ENCODE measurements at places on chromosomes 6 and 20. TPM values are rescaled to one million over a fixed set of nuclear protein-coding genes. Genes with fewer than 3 reads are reported as not detected.

Gene AURKA
- 10.5 TPM for polyA plus RNA-seq

DNA sequence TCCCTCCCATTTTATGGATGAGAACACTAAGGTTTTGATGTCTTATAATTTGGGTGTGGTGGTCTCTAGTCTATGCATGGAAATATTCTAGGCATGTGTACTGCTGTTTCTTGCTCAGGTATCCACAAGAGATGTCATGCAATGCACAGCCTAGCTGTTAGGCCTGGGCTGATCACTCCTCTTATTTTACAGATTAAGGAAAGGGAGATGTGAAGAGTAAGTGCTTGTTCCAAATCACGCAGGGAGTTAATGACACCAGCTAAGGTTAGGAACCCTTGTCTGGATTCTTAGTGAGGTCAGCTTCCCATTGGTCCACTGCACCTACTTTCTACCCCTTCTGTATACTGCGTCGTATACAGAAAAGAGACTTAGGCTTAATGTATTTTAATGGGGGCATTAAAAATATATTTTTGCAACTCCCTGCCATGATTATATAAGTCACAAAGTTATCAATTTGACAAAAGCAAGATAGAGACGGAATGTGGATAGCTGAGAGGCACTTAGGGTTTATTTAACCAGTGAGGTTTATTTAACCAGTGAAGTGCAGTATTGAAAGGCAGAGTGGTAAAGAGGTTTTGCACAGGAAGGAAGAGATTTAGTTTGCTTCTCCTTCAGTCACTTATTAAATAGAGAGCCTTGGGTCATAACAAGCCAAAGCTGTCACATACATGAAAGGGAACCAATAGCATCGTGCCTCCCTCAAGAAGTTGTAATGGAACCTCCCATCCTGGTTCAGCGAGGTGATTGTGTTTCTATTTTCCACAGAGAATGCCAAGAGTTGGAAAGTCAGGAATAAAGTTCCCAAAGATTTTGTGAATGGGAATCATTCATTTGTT, 95.0 kb upstream of the FAM184A start:
- peak; percentile 96 for DNase-seq

Gene GHRH
- polyA plus RNA-seq: not detected

- peak; percentile 43 for DNase-seq
These were observed 4.9 kb downstream of the FOXC1 start for GRCh38 chr6:1614448-1615150.

DNA sequence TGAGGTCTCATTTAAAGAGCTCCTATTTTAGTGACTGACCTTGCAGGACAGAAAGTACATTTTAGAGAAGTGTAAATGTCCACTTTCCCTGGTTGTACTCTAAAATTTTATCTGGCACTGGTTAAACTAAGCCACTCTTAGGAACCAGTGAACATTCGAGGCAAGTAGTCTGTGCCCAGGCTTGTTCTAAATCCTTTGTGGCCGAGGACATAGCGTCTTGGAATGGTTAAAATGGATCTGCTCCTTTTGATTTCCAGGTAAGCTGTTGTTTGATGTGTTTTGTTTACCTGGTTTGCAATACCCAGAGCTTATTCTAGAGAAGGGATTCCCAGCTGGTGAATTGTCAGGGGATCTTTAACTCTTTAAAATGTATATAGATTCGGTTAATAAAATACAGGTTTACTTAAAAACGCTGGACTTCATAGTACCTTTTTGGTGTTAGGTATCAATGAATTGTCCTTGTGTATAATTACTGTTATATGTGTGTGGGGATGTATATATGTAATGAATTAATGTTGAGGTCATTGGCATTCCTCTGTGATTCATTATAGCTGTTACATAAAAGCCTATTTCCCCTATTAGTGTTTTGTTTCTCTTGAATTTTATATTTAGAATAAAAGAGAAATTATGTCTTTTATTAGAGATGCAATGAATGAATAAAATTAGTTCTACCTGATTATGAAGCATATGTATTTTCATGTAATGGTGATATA, 15.8 kb downstream of the SNX9 start:
- DNase-seq: no peak

DNA sequence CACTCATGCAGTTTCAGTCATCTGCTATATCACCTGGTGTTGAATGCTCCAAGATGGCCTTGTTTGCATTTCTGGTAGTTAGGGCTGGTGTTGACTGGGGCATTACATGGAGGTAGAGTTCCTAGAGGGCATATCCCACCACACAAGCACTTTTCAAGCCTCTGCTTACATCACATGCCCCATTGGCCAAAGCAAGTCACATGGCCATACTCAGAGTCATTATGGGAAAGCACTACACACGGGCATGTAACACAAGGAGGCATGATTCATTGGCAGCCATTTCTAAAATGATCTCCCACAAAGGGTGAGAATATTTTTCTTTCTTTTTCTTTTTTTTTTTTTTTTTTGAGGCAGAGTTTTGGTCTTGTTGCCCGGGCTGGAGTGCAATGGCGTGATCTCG, 73.2 kb downstream of the TRMT6 start:
- no peak for DNase-seq

- DNase-seq: peak; percentile 42
These were observed 7.5 kb upstream of the GGTLC1 start for GRCh38 chr20:23995905-23996666.

GRCh38 chr6:155197932-155198331, 65.9 kb upstream of the CLDN20 start:
- DNase-seq: no peak

DNA sequence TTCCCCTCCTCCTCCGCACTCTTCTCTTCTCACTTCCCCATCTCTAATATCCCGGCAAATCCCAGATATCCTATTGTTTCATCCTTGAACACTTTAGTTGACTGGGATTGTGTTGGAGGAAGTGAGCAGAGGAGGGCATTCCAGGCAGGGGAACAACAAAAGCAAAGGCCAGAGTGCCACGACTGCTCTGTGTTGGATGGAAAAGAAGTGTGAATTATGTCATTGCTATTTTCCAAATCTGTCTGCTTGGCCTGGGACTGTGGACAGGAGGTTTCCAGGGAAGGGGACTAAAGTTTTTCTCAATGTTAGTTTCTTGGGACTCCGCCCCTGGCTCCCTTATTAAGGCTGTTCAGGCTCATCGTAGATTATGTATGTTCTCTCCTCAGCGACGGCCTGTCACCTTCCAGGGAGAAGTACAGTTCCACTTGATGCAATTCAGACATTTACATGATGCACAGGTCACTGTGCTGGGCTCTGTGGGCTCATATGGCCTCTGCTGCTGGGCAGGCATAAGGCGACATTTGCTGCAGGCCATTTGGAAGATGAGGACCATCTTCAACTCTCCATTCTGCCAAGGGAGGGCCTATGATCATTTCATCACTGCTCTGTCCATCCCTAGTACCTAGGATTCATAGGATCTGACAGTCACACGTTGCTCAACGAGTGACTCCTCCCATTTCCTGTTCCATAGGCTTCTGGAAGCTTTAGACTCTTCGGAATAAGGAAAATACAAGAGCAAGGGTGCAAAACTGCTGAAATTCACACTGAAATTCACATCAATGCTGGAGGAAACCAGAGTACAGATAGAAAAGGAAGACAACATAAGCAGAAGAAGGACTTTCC, 99.1 kb upstream of the KCNK16 start:
- DNase-seq: peak; percentile 53

GRCh38 chr6:131122516-131122915, 12.8 kb upstream of the AKAP7 start:
- DNase-seq: no peak

GRCh38 chr6:7035837-7036249, 71.9 kb upstream of the RREB1 start:
- DNase-seq: no peak

DNA sequence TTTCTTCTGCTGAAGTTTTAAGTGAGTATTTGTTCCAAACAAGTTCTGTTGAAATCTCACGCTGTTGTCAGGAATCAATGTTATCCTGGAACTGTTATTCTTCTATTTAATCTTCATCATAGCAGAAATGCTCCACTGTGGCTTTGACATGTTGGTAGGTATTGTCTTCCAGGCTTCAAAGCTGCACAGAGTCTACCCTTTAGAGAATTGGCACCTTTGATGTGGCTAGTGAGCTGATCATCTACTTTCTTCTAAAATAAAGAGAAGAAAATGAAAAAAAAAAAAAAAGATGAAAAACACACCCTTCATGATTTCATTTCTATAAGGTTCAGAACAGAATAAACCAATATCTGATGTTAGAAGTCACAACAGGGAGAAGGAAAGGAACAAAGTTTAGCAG, 5.8 kb upstream of the ZSCAN23 start:
- no peak for DNase-seq

DNA sequence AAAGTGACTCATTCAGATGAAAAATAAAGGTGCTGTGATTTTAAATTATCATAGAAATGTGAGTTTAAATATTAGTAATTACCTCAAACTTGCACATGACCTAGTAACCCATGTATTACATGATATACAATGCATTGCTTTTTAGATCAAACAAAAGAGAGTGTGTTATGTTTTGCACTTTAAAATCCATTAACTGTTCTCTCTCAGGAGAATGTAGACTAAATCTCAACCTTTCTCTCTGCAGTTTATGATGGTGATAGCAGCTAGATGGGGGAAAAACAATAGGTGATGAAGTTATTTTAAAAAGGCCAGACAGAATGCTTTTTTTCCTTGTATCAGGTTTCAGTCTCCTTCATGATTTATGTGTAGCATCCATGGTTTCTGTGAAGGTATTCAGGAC, 404.4 kb upstream of the RNF217 start:
- DNase-seq: no peak

DNA sequence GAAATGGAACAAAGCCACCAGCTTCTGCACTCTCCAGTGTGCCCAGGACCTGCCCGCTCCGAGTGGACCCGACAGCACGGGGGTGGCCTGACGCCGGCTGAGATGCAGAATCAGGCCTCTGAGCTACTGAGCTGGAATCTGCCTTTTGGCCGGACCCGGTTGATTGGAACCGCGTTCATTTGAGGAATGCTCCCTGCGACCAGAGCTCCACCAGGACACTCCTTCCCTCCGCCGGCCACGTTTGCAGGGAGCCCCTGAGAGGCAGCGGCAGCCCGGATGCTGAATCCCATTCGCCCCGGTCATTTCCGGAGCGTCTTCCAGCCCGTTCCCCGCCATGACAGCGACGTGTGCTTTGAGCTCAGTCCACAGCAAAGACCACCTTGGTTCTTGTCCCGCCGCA, 392.7 kb downstream of the THBS2 start:
- no peak for DNase-seq

- peak; percentile 93 for DNase-seq
These were observed 21.9 kb downstream of the SGK1 start for GRCh38 chr6:134295953-134296553.

DNA sequence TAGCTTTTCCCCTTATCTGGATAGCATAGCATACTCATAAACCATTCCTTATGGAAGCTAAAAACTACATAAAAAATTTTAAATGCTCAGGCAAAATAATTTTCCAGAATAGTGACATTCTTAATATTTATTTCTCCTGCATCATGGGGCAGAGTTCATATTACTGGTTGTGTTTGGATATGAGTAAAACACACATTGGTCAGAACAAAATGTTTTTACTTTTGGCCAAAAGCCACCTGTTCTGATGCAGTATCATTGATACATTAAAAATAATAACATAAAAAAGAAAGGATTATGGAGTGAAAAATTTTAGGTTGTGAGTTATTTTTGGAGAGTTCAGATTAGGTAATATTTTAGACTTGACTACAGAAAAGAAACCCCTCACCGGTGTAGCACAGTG, 33.6 kb downstream of the TRAM2 start:
- DNase-seq: peak; percentile 45

Gene PNLDC1
- polyA plus RNA-seq: 0.27 TPM

GRCh38 chr6:130050230-130050629, 31.8 kb downstream of the L3MBTL3 start:
- no peak for DNase-seq

DNA sequence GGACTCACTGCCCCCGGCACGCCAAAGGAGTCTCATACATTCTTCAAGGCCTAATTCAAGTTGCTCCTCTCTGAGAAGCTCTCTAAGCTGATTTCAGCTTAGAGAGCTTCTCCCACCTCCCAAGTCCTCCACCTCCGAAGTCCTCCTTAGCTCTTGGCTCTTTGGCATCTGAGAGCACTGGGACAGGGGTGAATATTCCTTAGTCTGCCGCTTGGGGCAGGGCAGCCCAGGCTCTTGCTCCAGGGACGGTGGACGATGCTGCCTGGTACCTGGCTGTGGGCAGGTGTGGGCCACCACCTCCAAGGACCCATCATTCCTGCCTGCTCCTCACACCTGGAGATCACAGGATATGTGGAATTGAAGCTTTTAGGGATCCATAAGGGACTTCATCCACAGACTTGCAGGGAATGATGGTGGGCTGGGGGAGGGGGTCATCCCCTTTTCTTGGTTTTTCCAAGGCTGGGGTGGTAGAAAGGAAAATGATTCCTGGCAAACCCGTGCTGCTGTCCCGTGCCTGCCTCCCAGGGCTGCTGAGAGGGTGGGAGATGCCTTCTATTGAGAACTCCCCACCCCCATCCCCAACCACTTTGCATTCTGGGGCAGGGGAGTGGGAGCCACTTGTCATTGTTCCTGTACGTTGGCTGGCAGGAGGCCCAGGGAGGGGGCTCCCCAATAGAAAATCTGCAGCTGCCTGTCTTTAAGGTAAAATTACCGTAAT, 57.4 kb downstream of the ARHGAP40 start:
- no peak for DNase-seq

DNA sequence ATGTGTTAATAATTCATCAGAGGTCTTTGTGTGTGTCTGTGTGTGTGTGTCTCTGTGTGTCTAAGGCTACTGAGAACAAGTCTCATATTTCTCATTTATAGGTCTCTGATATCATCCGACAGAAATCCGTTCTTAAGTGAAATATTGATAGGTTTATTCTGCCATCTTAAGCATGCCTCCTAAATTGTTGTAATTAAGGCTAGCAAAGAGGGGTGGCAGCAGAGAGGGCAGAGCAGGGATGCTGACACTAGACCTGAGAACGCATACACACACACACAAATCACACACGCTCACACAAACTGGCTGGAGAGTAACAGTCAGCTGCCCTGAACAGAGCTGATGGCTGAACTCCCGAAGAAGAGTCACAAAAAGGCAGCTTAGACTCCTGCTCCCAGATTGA, 84.9 kb upstream of the LRFN2 start:
- no peak for DNase-seq

Gene BACH2
- polyA plus RNA-seq: 5.8 TPM

- no peak for DNase-seq
These were observed 383.6 kb downstream of the BCKDHB start for GRCh38 chr6:80489911-80490635.

DNA sequence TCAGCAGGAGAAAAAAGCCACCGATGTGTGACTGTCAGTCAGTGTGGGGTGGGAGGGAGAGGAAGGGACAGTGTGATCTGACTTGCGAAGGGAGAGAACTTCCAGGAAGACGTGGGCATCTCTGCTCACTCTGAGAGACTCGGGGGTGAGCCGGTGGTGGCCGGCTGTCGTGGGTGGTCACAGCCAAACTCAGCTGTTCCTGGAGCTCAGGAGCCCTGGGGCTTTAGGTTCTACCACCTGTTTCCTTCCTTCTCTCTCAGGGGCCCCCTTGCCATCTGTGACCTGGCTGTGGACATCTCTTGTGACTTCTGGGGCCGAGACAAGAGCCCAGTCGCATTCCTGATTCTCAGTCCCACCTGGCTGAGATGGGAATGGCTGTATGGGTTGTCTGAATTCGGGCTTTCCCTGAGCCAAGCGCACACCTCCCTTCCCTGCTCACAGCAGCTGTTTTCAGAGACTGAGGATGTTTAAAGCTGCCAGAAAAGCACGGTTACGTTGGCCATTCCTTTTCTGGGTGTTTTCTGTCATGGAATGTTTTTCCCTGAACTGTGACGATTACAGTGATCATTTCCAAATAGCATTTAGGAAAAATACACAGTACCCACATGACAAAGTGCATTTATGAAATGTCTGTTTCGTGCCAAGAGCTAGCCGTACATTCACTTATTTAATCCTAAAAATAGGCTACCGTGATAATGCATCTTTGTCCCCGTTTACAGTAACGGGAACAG, 36.5 kb downstream of the SYNJ2 start:
- DNase-seq: peak; percentile 90

Measured in muscle of leg (tissue), 16 donors.